ENCODE measurements at places on chromosomes 16 and 17.

GRCh38 chr17:82647593-82648164 is 565 bp downstream of the WDR45B start:
- DNase-seq, result peak; percentile 33

DNA sequence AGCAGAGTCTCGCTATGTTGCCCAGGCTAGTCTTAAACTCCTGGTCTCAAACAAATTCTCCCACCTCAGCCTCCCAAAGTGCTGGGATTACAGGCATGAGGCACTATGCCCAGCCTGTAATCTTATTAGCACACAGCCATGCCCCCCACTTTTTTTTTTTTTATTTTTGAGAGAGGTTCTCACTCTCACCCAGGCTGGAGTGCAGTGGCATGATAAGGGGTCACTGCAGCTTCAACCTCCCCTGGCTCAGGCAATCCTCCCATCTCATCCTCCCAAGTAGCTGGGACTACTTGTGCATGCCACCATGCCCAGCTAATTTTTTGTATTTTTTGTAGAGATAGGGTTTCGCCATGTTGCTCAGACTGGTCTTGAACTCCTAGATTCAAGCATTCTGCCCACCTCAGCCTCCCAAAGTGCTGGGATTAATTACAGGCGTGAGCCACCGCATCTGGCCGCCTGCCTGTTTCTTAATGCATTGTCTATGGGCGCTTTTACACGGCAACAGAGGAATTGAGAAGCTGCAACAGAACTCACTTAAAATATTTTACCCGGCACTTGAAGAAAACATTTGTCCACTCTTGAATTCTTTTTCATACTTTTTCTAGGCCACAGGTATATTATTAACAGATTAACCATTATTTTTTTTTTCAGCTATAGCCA is 8.8 kb upstream of the CEP20 start:
- no peak for DNase-seq

DNA sequence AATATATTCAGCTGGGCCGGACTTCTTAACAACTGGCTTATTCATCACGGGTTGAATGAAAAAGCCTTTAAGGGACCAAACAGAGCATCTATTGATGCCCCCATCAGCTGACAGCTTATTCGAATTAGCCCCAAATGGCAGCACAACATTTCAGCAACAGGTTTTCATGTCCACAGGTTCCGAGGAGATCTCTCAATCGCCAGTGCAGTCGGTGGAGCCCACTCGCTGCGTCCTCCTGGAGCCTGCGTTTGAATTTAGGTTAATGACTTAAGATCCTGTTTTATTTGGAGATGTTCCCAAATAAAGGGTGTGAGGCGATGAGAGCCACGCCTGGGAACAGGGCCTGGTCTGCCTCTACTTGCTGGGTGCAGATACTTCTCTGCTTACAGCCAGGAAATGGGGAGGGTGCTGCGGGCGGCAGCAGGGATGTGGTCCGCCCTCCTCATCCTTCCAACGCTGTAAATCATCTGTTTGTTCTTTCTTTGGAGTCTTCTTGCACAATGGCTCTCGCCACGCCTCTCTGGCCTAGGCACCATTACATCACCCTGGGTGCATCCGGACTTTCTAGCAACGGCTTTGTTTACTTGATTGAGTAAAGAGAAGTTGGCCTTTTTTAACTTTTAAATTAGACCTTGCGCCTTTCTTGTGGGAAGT is 22.6 kb downstream of the NDE1 start:
- peak; percentile 94 for DNase-seq

- DNase-seq, result no peak
Measured at GRCh38 chr17:9538626-9539025, 37.0 kb downstream of the STX8 start.

GRCh38 chr16:17296431-17296830 is 174.3 kb downstream of the XYLT1 start:
- no peak for DNase-seq

DNA sequence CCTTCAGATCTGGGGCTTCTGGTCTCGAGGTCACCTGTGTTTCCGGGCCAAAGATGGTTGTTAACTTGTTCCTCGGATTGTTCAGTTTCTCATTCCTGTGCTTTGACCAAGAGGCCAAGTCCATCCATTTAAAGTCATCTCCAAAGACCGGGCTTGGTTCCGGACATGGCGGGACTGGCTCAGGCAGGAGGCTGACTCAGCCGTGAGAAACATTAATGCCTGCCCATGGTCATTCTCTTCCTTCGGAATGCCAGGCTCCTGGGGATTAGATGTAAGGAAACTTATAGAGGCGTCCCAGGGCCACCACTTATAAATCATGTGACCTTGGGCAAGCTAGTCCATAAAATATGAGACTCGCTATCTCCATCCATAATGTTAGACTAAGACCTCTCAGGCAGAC is 13.6 kb upstream of the NKD1 start:
- no peak for DNase-seq

DNA sequence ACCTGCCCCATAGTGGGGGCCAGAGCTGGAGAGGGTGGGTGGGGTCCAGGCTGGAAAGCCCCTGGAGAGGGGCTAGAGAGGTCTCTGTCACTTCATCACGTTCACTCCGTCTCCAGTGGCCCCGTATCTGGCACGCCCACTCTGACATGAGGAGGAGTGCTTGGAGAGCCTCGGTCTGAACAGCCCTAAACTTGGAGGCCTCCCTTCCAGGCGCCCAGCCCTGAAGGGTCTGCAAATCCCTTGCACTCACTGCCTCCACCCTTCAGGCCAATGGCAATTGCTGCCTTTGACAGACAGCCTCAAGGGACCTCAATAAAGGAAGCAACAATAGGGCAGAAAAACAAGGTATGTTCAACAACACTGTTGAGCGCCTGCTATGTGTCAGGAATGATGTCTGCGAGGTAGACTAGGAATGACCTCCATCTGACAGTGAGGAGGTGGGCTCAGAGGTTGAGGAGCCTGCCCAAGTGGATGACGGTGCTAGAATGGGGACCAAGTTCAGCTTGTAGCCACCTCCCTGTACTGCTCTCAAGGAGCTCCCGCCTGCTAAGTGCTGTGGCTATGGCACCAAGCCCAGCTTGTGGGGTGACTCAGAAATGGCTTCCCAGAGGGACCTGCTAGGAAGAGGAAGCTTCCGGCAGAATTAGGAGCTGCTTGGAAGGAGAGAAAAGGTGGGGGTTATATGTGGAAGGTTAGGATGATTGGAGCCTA is 2.9 kb upstream of the EPX start:
- DNase-seq, result peak; percentile 87

DNA sequence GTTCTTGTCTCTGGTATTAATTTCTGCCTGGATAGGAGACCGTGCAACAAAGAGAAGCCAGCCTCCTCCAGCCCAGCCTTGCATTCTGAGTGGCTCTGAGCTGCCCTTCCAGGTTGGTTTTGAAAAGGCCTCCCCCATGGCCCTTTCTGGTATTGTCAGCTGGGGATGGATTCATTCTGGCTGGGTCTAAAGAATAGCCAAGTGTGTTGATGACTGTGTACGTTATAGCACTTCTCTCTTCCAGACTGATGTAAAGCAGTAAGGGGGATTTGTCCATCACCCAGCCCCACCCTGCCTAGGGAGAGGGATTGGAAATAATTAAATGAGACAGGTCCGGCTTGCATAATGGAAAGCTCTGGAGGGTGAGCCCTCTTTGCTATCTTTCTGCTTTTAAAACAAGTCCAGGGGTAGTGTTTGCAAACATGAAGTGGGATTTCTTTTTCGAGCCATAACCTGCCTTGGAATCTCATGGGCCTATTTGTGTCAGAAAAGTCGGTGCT is 146.4 kb downstream of the MSI2 start:
- no peak for DNase-seq

DNA sequence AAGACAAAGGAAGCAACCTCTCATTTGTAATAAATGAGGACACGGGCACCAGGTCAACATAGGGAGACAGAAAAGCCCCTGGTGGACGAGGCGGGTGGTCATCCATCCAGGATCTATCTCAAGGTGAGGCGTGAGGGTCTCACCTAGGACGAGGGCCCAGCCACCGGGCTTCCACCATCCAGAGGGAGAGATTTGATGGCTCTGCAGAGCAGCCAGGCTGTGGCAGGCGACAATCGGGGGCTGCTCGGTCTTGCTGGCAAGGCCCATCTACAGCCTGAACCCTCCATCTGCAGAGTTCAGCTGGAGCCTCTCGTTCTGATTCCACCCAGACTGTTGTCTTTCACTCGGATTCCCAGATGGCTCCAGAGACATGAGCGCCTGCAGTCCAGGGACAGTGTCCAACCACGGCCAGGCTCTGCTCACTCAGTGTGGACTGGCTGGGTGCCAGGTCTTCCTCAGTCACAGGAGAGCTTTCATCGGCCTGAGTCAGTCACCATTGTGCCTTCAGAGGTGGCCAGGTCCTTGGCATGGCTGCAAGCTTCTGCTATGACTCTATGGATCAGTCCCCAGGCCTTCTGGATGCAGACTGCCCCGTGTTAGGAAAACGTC is 5.9 kb downstream of the LITAFD start:
- DNase-seq, result no peak

DNA sequence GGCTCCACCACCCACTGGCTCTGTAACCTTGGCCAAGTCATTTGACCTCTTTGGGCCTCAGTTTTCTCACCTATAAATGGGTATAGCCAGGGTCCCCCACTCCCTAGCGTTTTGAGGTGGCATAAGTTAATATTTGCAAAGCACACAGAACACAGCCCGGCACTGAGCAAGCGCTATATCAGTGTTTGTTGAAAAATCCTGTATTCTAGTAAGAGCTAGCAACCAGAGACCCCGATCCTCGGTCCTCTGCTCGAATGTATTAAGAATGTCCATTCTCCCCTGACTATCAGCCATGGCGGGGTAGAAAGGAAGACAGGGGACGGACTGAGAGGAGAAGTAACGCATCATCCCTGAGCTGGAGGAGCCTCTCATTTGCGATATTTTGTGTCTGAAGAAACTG is 131.2 kb downstream of the IRF8 start:
- DNase-seq, result no peak

GRCh38 chr17:14712611-14713021 is 411.7 kb downstream of the HS3ST3B1 start:
- DNase-seq, result no peak

- no peak for DNase-seq
Measured at GRCh38 chr17:6328279-6328678, 106.6 kb downstream of the AIPL1 start.

- DNase-seq, result peak; percentile 65
Measured at GRCh38 chr17:29722411-29723198, 99.9 kb upstream of the CORO6 start.

DNA sequence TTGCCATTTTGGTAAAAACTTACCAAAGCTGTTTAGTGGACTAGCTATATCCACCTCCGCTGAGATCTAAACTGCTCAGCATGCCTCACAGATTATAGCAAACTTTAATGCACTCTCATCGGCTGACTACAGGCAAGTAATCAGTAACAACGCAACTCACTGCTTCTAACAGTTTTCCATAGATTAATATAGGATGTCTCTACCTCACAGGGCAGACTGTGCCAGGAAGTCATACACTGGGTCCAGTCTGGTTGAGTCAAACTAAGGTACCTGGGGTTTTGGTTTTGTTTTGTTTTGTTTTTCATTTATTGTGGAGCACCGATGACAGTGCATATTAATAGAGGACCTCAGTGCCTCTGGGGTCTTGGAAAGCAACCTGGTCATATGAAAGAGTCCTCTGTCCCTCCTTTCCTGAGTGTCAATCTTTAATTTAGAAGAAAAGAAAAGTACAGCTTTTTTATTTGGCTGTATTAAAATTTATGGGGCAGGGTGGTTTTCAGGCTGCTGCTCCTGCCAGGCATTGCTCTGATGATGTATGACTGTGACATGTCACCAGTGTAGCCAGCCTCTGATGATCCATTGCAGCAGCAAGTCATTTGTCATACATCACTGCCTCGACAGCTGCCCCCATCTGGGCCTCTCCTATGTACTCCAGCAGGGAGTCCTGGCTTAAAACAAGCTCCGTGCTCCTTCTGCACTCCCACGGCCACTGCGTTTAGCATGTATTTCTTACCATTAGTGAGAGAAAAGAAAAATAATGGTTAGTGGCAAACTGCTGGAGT is 854.1 kb downstream of the KCNJ2 start:
- no peak for DNase-seq

- DNase-seq, result no peak
Measured at GRCh38 chr16:29675811-29676643, 3.0 kb upstream of the QPRT start.

- peak; percentile 51 for DNase-seq
Measured at GRCh38 chr16:78503602-78504001, 404.1 kb downstream of the WWOX start.

DNA sequence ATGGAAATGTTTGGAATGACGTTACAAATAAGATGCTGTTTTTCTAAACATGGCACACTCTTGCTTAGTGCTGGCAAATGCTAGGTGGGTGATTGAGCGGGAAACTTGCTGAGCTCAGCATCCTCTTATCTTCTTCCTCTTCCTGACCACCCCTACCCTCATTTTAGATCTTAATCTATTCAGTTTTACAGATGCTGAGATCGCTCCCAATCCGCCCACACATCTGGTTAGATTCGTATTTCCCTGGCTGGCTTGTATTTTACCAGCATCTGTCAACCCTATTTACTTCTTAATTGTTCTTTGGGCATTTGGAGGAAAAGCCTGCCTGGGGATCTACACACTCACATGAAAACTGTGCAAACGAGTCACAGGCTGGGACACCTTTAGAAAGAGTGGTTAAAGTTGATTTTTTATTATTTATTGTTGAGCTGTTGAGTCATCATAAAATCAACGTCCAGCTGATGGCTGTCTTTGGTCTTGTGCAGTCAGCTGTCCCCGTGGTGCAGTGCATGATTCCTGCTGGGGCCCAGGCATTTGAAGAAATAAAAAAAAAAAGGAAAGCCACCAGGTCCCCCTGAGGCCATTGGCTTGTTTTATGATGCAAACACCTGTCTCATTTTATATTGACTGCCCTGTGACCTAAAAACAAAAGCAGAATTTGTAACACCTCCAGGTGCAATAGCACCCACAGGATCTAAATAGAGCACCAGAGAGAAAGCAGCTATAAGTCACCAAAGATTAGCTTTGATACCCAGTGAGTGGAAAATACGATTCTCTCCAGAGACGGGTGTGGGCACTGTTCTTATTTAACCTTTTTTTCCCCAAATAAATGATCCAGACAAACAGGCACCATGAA is 258.6 kb downstream of the HS3ST3B1 start:
- DNase-seq, result no peak

- no peak for DNase-seq
Measured at GRCh38 chr17:40832840-40833239, 10.4 kb upstream of the KRT10 start.

GRCh38 chr17:60386147-60387058 is 5.5 kb downstream of the USP32 start:
- DNase-seq, result no peak

GRCh38 chr17:20989991-20990855 is 52.6 kb downstream of the USP22 start:
- no peak for DNase-seq

Measured in upper lobe of left lung (tissue), 6 donors.